Sigmoid colon (tissue), 7 donors: ENCODE measurements at places on chromosomes 4 and X. TPM values are rescaled to one million over a fixed set of nuclear protein-coding genes. Genes with fewer than 3 reads are reported as not detected.

Gene GABRQ
- 0.06 TPM for polyA plus RNA-seq

Gene IQCM
- polyA plus RNA-seq = 1.2 TPM

Gene USP38
- 15.1 TPM for polyA plus RNA-seq

Gene SLC38A5
- 3.7 TPM for polyA plus RNA-seq

Gene H2BW2
- not detected for polyA plus RNA-seq

Gene P2RY4
- 0.60 TPM for polyA plus RNA-seq

Gene BRS3
- not detected for polyA plus RNA-seq

Gene DOK7
- not detected for polyA plus RNA-seq

Gene FAM184B
- under 0.01 TPM for polyA plus RNA-seq

Gene HTN1
- not detected for polyA plus RNA-seq

Gene DSPP
- not detected for polyA plus RNA-seq

Gene GLUD2
- 0.46 TPM for polyA plus RNA-seq

Gene USP17L22
- not detected for polyA plus RNA-seq

Gene TRPC5OS
- polyA plus RNA-seq = not detected

Gene DGKK
- not detected for polyA plus RNA-seq

Gene CACNA1F
- under 0.01 TPM for polyA plus RNA-seq

Gene F9
- not detected for polyA plus RNA-seq

Gene SPANXD
- polyA plus RNA-seq = not detected

Gene PDCL2
- polyA plus RNA-seq = not detected

Gene KCND1
- polyA plus RNA-seq = not detected

Gene CSAG2
- polyA plus RNA-seq = not detected

Gene ASB12
- polyA plus RNA-seq = 0.17 TPM

Gene USP17L12
- not detected for polyA plus RNA-seq

Gene SYNPO2
- 2.1 TPM for polyA plus RNA-seq

Gene OTC
- polyA plus RNA-seq = 5.3 TPM

Gene NR0B1
- not detected for polyA plus RNA-seq

Gene CMC4
- polyA plus RNA-seq = 10.5 TPM

Gene UGT2B11
- polyA plus RNA-seq = not detected

Gene PF4V1
- not detected for polyA plus RNA-seq

Gene FRMPD4
- polyA plus RNA-seq = 0.22 TPM

Gene ZNF157
- polyA plus RNA-seq = not detected

Gene CT45A2
- polyA plus RNA-seq = not detected

Gene UGT2B15
- polyA plus RNA-seq = 6.0 TPM

Gene VSIG1
- polyA plus RNA-seq = not detected

Gene PGAM4
- not detected for polyA plus RNA-seq

Gene SPIN4
- polyA plus RNA-seq = 2.1 TPM

Gene GYG2
- polyA plus RNA-seq = 3.2 TPM

Gene AKAP14
- polyA plus RNA-seq = not detected

Gene MAB21L2
- polyA plus RNA-seq = 40.2 TPM

Gene TCP11X2
- not detected for polyA plus RNA-seq

Gene RGN
- not detected for polyA plus RNA-seq

Gene PPP1R2C
- not detected for polyA plus RNA-seq

Gene CNKSR2
- polyA plus RNA-seq = not detected

Gene C4orf36
- not detected for polyA plus RNA-seq

Gene CBR4
- polyA plus RNA-seq = 8.4 TPM

Gene DMRTC1B
- 0.36 TPM for polyA plus RNA-seq

Gene ANKRD50
- polyA plus RNA-seq = 1.8 TPM

Gene GPR50
- not detected for polyA plus RNA-seq

Gene KIT
- polyA plus RNA-seq = 1.2 TPM

Gene WAS
- 23.5 TPM for polyA plus RNA-seq

Gene SLITRK4
- not detected for polyA plus RNA-seq

Gene NDUFC1
- polyA plus RNA-seq = 216 TPM

Gene PROM1
- polyA plus RNA-seq = 29.1 TPM

Gene DKK2
- polyA plus RNA-seq = not detected

Gene MSX1
- polyA plus RNA-seq = not detected

Gene NDUFB11
- 82.3 TPM for polyA plus RNA-seq

Gene FAM9B
- polyA plus RNA-seq = not detected

Gene SMIM31
- 80.5 TPM for polyA plus RNA-seq

Gene RNF212
- 3.4 TPM for polyA plus RNA-seq
